ENCODE measurements at places on chromosomes 2 and 18.
A peak's percentile ranks its signal among the peaks of the same experiment; 100 is the strongest.

DNA sequence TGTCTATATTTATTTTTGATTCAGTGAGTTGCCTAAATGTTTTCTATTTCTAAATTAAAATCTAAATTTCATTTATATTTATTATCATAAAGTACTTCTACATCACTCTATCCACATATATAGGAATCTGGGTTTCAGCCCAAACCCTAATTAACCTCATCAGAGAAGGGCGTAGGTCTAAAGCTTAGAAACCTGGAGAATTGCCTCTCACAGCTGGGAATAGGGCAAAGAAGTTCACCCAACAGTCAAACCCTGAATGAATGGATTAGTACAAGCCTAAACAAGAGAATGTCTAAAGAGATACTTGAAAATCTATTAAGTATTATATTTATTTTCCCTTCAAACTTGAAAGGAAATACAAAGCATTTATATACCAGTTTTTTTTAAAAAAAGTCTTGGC lies 26.2 kb downstream of the TFPI start:
- no peak for DNase-seq

- peak; percentile 65 for DNase-seq
Measured at GRCh38 chr2:238290091-238290509, 1.7 kb upstream of the PER2 start.

DNA sequence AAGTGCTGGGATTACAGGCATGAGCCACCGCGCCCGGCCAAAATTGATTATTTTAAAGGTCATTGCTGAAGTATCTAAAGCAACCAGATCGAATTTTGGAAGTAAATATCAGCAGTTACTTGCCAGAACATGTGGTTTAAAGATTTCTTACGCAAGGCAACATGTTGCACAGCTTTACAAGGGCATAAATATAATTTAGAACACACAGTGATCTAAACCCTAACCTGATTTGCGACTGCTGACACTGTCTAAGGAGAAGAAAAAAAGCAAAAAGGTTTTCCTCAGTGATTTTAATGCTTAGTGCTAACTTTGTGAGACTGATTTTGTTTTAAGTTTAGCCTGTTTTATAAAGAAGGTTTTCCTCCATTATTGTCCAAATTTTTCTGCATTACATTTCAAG lies 569.9 kb upstream of the LINC00305 start:
- DNase-seq: no peak

GRCh38 chr2:27262379-27263286 lies at the start of gene SLC30A3:
TSS of gene SLC30A3 (minus strand) at chr2:27263047. CDS start at chr2:27262906, 141 bp downstream.
- DNase-seq: peak; percentile 70

GRCh38 chr18:80109676-80110078 lies 615 bp downstream of the ADNP2 start:
- peak; percentile 78 for DNase-seq

- DNase-seq: no peak
Measured at GRCh38 chr2:155980941-155981560, 351.5 kb downstream of the NR4A2 start.

DNA sequence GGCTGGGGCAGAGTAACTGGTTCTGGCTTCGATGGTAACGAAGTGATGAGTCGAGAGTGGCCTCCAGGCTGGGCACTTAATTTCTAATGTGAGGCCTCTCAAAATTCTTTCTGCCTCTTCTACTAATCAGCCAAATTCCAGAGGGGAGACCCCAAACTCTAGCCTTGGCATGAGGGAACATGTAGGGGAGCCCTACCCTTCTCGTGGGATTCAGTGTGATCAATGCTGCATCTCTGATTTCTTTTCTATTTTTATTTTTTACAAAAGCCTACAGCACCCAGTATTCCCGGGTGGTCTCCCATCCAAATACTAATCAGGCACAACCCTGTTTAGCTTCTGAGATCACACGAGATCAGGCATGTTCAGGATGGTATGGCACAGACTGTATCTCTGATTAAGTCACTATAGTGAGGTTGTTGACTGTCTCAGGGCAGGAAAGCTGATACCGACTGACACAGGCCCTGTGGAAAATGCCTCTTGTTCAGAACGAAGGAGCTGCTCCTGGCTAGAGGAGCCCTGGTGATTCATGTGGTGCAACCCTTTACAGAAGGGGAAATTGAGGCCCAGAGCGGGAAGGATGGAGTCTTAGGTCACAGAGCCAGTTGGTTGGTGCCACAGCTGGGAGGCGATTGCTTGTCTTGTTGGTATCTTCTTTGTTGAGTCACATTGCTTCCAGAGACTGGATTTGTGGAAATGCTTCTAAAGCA lies 126.3 kb upstream of the HS6ST1 start:
- no peak for DNase-seq

DNA sequence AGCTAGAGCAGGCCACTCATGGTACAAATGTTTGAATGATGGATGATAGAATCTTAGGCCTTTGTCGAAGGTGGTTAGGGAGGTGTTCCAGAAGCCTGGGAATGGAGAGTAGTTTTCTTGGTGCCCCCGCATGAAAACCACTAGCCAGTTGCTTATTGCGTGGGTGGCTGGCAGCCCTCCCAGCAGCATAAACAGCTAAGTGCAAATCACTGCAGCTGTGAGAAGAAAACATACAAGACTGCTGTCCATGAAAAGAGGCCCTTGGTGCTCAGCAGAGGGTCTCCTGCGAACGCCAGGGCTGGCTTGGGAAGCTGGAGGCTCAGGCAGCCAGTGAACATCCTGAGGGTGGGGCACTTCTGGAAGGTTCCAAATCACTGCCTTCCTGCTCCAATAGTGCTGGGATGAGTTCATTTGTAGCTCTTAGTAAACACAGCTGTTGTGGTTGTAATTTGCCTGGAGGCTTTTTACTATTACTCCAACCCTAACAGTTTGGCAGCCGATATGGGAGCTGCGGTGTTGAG lies 118.8 kb downstream of the MGAT5 start:
- no peak for DNase-seq

DNA sequence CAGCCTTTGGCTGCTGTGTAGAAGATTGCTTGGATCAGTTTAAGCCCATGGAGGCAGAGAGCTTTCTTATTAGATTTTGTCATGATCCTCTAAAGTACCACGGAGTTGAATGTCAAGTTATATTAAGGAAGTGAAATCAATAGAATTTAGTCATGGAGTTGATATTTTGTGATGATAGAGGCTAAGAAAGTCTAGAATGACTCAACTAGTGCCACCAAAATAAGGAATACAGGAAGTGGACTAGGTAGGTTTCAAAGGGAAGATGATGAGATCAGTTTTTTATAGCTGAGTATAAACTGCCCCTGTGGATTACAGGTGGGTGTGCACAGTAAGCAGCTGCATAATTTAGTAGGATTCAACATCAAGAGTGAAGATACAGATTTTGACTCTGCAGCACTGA lies 25.2 kb downstream of the FBXO36 start:
- DNase-seq: no peak

DNA sequence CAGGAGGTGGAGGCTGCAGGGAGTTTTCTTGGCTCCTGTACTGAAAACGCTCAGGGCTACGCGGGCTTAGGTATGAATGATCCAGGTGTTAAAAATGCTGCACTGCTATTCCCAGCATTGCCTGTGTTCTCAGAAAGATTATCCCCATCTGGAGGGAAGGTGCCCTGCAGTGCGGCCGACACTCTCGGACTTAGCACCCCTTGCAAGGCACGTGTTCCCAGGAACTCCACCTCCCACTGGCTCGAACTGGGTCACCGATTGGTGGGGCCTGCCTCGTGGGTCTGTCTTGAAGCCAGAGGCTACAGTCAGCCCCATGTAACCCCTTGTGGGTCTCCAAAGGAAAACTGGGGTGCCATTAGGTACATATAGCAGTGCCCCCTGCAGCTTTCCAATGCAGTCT lies 25.7 kb downstream of the ANO7 start:
- no peak for DNase-seq

- no peak for DNase-seq
Measured at GRCh38 chr2:227347117-227347516, 22.1 kb downstream of the MFF start.

GRCh38 chr2:223060201-223060825 lies 8.3 kb downstream of the KCNE4 start:
- no peak for DNase-seq

- DNase-seq: peak; percentile 59
Measured at GRCh38 chr2:46849721-46850556, 65.7 kb downstream of the MCFD2 start.

GRCh38 chr18:34709104-34709503 lies 994 bp upstream of the DTNA start:
- DNase-seq: no peak

DNA sequence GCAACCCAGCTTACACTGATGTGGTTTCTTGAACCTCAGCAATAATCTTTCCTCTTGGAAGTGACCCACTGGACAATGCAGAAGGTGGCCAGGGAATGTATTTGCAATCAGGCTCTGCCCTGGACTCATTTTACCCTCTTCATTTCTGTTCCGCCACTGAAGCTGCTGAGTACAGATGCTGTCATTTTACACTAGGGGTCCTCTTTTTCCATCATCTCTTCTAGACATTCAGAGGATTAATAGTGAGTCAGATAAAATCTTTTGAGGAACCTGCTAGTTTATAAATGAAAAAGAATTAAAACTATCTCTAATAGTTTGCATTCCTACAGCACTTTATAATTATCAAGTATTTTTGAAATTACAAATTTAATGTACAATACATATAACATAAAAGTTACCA lies 87.9 kb upstream of the PNPT1 start:
- DNase-seq: no peak

DNA sequence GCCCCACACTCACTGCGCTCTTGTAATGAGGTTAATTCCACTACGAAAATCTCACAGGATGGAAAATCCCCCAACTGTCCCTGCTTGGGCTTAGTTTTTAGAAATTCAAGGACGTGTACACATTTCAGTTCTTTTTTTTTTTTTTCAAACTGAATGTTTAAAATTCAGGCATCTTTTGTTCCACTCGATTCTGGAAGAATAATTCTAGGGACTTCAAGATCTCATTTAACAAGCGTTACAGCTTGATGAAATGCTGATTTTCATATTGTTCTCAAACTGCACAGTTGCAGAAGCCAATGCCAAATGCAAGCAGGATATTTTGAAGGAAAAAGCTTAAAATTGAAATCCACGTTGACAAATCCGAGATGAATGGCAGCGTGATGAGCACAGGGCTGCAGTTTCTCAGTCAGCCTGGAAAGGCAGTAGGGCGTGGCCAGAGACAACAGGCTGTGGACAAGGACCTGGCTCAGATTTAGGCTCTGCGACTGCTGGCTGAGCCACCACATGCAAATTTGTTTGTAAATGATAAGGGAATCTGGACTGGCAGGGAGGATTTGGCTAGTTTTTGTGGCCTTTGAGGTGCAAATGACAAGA lies 128.1 kb upstream of the MYCN start:
- no peak for DNase-seq

DNA sequence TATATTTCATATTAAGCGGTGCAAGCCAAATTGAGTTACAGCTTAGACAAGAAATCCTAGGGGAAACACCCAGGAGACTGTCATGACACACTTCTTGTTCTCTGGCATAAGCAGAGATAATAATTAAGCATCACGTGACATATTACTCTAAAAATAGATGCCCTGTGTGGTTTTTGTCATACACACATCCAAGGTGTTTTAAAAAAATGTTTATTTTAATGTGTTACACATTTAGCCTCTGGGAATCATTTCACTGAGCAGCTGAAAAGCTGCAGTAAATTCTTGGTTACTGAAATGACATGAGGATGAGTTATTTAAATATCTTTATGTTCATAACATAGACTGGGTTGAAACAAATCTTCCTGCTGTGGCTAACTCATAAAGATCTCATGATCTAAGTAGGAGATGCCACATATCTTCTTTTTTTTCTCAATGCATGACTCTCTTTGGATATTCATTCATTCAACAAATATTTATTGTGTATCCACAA lies 38.0 kb upstream of the ERMN start:
- DNase-seq: peak; percentile 5

DNA sequence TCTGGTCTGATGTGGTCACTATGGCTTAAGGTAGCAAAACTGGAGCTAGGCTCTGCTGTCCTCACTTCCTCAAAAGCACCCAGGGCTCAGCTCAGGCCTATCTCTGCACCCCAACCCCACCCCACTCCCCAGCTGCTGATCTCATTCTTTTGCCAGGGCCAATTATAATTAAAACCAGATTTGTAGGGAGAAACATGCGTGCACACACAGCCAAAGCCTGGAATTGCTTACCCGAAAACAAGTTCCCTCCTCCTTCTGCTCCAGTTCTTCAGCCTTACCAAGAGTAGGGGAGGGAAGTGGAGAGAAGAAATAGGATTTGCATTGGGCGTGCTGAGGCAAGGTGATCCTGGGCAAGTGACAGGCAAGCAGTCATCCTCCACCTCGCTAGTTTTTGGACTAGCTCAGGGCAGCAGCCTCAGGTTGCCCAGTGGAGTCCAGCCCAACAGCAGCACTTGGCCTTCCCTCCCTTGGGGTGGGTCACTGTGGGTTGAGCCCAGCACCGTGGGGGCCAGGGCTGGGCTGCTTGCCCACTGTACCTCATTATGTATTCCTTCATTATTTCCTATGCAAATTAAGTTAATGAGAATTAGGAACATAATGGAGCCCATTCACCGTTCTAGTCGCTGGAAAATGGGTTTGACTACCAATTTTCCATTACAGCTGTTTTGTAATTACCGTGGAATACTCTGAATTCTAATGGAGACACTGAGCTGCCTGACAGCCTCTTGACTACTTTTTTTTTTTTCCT lies 199.1 kb upstream of the CELF4 start:
- DNase-seq: no peak

GRCh38 chr2:233131936-233132720 lies 72.0 kb downstream of the INPP5D start:
- DNase-seq: peak; percentile 40

- peak; percentile 17 for DNase-seq
Measured at GRCh38 chr2:8090748-8091700, 590.8 kb upstream of the ID2 start.

- peak; percentile 70 for DNase-seq
Measured at GRCh38 chr18:37508207-37508606, 57.4 kb downstream of the CELF4 start.

GRCh38 chr2:241225545-241225944 lies 37.1 kb downstream of the ANO7 start:
- DNase-seq: no peak

DNA sequence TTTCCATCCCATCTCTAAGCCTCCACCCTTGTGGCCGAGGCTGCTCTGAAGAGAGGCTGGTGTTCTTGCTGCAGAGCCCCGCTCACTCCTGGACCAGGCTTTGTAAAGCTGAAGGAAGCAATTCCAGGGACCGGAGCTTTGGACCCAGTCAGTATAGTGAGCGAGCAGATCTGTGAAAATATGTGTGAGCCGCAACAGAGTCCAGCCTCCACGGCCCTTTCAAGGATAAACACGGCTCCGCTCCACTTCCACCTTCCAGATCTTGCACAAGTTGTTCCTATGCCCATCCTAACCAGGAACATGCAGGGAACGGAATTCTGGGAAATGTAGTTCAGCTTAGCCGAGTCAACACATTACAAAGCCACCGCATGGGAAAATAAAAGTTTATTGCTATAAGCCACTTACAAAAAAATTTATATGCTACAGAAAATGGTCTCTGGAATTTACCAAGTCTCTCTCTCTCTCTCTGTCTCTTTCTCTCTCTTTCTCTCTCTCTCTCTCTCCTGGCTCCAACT lies 151.7 kb upstream of the ZNF521 start:
- DNase-seq: peak; percentile 88

Measured in eye (tissue), 1 donor.